ENCODE measurements at places on chromosomes 11 and 22.

DNA sequence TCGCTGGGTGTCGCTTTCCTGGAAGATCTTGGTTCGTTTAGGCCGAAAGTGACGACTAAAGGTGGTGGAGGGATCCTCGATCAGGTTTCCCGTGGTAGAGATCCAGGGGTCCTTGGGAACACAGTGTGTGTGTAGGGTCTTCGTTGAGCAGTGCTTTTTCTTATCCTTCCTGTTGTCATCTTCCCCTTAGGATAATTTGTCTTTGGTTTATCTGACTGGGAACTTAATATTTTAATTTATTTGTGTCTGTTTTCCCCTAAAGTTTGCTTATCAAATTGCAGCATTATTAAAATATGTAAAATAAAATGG lies 403 bp downstream of the RBM7 start:
- DNase-seq, result no peak

GRCh38 chr11:72617080-72617762 lies 57.0 kb downstream of the PDE2A start:
- DNase-seq, result peak; percentile 32

DNA sequence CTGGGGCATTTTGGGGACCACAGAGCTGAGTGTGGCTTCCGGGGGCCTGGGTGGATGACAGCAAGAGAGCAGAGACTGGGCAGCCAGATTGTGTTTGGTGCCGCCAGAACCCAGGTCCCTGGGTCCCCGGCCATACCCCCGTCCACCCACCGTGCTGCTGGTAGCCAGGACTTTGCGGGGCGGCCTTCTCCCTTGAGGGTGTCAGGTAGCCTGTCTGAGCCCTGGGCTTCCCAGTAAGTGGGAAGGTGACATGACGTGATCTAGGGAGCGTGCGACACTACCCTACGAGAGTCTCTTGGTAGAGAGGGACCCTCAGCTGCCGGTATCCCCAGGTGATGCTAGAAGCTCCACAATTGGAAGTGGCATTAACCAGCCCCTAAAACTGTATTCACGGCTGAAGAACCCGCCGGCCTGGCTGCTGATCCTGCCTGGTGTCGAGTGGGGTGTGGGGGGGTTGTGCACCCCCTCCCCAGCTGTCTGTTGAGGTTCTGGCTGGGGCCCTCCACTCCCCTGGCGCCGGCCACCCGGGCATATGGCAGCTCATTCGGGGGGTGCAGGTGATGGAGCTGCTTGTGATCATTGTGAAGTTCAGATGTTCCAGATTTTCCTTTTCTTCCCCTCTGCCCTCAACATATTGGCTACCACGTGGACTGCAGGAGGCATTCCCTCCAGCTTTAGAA lies 66.9 kb downstream of the MPPED1 start:
- DNase-seq, result no peak

- no peak for DNase-seq
Observed at GRCh38 chr22:26667140-26667539, 9.8 kb downstream of the MIAT start.

- no peak for DNase-seq
Observed at GRCh38 chr11:48050304-48050703, 69.9 kb downstream of the PTPRJ start.

DNA sequence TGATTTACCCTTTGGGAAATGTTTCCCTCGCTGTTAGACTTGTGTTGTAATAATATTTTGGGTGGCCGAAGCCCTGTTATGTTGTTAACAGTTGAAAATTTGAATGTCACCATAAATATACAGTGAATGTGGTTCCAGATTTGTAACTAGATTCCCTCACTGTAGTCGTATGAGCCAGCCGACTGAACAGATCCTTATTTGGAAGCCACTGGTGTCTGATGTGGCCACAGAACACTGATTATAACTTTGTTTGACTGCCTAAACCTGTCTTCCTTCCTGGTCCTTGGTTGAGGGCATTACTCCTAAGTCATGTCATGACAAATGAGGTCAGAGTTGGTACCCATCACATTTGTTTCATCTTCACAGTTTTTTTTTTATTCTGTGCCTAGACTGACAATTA lies 45.4 kb downstream of the YAP1 start:
- no peak for DNase-seq

GRCh38 chr11:62540804-62541701 lies 5.6 kb downstream of the AHNAK start:
- no peak for DNase-seq

DNA sequence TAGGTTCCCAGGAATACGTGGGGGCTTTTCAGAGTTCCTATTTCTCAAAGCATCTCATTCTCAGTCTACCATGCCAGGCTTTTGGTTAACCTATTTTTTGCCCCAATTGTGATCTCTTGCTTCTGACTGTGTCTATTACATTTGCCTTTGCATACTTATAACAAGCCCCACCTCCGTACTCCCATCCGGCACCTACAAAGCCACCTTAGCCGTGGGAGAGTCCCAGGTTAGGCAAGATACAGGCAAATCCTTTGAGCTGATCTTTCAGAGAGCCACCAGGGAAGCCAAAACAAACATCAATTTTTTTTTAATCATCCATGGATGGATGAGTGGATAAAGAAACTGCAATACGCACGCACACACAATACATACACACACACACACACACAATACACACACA lies 18.6 kb upstream of the PANX3 start:
- DNase-seq, result no peak

- peak; percentile 99 for DNase-seq
Observed at GRCh38 chr11:18383388-18384156, 10.8 kb upstream of the LDHA start.

DNA sequence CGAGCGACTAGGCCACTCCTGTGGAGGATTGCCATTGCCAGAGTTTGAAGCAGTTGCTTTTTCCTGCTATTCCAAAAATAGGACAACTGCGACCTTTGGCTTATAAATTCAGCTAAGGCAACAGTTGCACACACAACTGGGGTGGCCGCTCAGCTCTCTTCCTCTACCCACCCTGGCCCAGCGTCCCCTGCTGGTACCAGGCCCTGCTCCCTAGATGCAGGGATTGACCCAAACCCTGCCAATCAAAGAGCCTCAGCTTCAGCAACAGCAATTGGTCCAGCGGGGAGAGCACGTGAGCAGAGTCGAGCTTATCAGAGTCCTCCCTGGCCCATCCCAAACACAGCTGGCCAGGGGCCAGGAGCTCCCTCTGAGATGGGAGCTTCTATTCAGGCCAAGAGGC lies 22.0 kb upstream of the CABP2 start:
- no peak for DNase-seq

GRCh38 chr22:44212936-44213335 lies 32.2 kb downstream of the PARVG start:
- DNase-seq, result no peak

DNA sequence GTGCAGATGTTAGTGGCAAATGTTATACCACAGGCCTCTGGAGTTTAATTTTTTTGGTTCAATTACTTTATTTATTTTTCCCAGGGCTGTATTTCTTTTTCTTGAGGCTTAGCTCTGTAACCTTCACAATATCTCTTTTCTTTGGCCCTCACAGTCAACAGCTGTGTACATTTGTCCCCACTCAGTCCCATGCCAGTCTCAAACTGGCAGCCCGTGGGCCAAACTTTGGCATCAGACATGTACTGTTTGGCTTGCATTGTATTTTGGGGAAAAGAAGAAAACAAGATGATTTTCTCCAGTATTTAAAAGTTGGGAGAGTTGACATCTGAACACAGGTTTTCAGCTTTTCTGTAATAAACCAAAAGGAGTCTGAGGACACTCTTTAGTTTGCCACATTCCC lies 87.1 kb downstream of the PRR5L start:
- no peak for DNase-seq

DNA sequence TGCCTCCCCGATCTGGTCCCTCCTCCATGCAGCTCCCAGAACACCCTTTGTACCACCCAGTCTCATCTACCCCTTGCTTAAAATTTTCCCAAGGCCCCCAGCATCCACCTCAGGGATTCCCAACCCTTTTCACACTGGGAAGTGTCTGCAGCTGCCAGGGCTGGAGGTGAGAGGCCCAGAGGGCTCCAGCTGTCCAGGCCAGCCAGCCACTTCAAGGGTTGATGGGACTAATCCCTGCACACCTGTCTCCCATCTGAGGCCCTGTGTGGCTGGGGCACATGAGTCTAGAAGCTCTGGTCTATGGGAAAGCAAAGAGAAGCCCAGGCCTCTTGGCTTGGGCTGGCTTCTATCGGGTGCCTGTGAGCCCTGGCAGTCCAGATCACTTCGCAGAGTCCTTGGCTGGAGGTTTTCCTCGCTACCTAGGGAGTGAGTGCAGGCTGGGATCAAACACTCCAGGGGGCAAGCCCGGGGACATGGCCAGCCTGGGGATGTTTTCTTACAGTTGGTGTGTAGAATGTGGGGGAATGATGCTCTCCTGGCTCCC lies 41.1 kb upstream of the TPBGL start:
- no peak for DNase-seq

- peak; percentile 52 for DNase-seq
Observed at GRCh38 chr11:43944761-43945311, 2.4 kb downstream of the C11orf96 start.

DNA sequence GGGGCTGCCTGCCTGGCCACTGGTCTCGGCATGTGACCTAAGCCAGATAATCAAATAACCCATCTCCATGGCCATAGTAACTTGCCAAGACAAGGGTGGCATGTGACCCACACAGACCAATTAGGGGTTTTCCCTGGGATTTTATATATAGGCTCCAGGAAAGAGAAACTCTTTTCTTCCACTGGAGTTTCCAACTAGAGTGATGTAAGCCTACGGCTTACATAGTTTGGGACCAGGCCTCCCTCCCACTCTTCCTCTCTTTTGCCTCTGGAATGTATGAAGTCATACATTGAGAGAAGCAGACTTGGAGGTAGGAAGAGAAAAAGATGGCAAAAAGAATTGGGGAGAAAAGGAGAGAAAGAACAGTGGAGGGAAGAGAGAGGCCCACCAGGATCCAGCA lies 84.6 kb upstream of the LDLRAD3 start:
- peak; percentile 26 for DNase-seq

DNA sequence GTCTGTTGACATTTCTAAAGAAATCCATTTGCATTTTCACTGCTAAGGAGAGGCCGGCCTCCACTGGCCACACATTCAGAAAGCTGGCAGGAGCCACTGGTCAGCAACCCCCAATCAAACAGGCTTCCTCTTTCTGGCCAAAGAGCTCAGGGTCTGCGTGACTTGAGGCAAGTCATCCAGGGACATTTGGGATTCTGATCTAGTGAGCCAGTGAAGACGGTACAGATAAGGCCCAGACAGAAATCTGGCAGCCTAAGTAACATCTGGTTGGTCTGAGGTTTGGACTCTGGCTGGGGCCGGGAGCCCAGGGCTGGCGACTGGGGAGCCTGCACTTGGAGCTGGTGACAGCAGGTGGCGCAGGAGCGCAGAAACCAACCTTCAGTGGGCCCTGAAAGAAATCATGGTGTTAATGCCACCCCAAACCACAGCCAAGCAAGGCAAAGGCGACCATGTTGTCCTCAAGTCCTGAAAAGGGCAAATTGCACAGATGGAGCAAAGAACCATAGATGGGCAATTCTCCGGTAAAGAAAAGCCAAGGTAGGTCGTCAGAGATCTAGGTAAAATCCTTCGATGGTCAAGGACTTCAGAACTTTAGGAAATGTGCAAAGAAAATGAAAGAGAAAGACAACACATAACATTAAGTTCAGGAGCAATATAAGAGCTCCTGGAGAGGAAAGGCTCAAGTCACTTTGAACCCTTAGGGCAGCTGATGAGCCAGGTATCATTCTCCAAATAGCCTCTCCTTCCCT lies 99.4 kb upstream of the BLID start:
- peak; percentile 97 for DNase-seq

GRCh38 chr11:71500601-71501021 lies 26.5 kb upstream of the KRTAP5-7 start:
- no peak for DNase-seq

GRCh38 chr11:120013325-120014250 lies 124.3 kb downstream of the TRIM29 start:
- DNase-seq, result peak; percentile 30

DNA sequence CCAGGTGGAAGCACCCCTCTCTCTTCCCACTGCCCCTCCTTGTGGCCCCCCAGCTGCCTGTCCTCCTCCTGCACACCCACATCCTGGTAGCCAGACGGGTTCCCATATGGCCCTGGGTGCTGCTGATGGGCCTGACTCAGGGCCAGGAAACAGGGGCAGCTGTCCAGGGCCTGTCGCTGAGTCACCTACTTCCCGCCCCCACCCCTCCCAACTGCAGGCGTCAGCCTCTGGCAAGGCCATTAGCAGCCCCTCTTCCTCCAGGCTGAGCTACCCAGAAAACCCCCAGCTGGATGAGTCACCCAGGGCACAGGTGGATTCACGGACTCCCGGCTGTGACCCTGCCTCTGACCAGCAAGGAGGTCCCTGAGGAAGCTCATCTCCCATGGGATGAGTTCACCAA lies 6.9 kb upstream of the GAL start:
- DNase-seq, result peak; percentile 71

DNA sequence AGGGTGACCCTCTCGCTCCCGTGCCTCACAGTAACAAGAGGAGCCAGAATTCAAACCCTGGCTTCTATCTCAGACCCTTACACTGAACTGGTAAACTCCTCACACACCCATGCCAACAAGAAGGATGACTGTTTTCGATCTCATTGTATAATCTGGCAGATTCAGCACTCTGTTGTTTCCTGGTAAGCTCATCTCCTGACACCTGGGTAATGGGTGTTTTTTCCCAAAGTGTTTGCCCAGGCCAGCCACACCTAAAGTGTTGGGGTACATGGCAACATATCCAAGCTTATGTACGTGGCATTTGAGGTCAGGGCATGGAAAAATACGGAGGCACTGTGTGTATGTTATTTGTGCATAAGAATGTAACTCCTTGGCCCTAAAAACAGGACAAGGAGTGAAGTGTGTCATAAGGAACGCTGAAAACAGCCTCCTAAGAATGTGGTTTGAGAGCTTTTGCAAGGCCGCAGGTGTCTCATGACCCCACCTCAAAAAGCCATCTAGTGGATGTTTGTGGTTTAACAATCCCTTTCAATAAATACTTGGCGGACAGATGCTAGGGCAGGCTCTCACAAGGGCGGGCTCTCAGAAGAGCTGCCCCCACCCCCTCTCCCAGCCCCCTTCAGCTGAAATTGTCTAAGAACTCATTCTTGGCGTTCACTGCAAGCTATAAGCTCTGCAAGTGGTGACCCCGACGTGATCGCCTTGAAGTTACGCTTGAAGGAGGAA lies at the start of gene MS4A15:
Gene MS4A15 (plus strand): TSS at position 561 of the 726 bp plus-strand sequence. CDS start 6,867 bp downstream, outside the sequence.
- DNase-seq, result peak; percentile 34

- no peak for DNase-seq
Observed at GRCh38 chr11:67667490-67668191, 6.8 kb downstream of the ALDH3B2 start.

DNA sequence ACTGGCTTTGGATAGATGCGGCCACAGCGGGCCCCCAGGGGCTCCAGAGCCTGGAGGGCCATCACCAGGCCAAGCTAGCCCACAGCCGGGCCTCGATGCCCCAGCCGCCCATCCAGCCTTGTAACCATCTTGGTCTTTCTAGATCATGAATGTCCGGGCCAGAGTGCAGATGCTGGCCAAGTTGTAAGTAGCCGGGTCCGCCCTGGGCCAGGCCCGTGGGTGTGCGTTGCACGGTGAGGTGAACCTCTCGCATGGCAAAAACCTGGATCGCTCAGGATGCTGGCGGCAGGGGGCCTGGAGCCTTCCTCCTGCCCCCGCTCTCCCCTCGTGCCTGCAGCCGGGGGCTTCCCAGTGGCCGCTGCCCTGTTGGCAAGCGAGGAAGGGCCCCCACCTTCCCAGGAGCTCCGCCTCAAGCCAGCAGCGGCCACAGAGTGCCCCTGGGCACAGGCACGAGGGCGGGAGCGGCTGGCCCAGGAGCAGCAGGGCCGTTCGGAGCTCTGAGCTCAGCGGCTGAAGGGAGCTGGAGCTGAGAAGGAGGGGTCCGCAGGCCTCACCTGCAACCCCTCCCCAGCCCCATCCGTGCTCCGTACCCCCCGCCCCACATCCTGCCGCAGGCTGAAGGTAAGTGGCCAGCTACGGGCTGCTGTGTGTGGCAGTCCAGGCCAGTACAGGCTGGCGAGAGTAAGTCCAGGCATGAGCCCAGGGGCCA lies 10.9 kb upstream of the MRPL23 start:
- no peak for DNase-seq

GRCh38 chr11:119479685-119480275 lies 56.8 kb upstream of the THY1 start:
- DNase-seq, result peak; percentile 28

Measured in cardiac fibroblast (primary cell).